Body of pancreas (tissue), 4 donors: ENCODE measurements at places on chromosomes 16 and 17. TPM values are rescaled to one million over a fixed set of nuclear protein-coding genes. Genes with fewer than 3 reads are reported as not detected.

GRCh38 chr16:4882000-4882632 is 34.8 kb downstream of the UBN1 start:
- no peak for DNase-seq
- no peak overlapping the region for H3K27ac ChIP-seq
- H3K4me3 ChIP-seq, result no peak overlapping the region
- H3K27me3 ChIP-seq, result no peaks in the 10 kb centered on the region
- peaks cover 47% of the 10 kb centered on the region for H3K36me3 ChIP-seq

DNA sequence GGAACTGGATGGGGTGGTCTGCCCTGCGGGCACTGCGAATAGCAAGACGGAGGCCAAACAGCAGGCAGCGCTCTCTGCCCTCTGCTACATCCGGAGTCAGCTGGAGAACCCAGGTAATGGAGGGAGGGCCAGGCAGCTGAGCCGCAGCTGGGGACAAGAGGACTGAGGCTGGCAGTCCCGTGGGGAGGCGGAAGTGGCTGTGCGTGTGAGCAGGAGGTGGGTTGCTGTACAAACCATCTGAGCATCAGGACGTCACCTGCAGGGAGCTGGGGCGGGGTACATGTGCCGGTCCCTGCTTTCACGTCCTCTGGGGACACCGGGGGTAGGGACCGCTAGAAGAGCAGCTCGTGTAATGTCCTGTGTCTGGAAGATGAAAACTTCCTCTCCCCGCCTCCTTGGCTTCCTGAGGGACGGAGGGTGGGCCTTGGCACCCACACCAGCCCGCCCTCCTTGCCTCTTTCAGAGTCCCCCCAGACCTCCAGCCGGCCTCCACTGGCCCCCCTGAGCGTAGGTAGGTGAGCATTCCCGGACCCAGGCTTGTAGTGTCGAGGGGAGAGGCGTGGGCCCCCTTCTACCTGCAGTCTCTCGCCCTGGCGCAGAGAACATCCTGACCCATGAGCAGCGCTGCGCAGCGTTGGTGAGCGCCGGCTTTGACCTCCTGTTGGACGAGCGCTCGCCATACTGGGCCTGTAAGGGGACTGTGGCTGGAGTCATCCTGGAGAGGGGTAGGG is 3.7 kb downstream of the ADAD2 start:
- no peaks in the 10 kb centered on the region for H3K4me1 ChIP-seq
- no peak overlapping the region for H3K27ac ChIP-seq
- H3K4me3 ChIP-seq, result no peak overlapping the region
- no peak for DNase-seq

- DNase-seq, result no peak
- no peak overlapping the region for H3K27ac ChIP-seq
- H3K27me3 ChIP-seq, result no peaks in the 10 kb centered on the region
- no peak overlapping the region for H3K4me3 ChIP-seq
These were observed 1.0 kb upstream of the HSBP1 start for GRCh38 chr16:83806731-83807130.

DNA sequence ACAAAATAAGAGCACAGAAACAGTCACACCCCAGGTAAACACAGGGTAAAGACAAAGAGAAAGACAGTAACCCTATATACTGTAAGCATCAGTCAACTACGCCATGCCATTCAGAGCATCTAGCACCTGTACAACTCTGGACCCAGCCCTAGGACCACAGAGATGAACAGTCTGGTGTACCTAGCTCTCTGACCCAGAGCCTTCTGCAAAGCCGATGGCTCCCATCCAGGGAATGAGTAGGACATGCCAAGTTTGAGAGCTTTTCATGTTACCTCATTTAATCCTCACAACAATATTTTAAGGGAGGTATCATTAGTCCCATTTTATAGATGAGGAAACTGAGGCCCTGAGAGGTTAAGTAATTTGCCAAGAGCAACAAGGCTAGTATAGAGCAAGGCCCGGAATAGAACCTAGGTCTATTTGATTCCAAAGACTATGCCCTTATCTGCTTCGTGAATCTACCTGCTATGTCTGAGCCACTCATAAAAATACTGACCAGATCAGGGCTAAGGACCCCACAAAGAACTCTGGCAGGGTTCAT is 3.4 kb downstream of the LYRM9 start:
- H3K27ac ChIP-seq, result peak overlapping the region; percentile 85
- H3K36me3 ChIP-seq, result no peaks in the 10 kb centered on the region
- H3K4me1 ChIP-seq, result peaks cover 52% of the 10 kb centered on the region
- H3K4me3 ChIP-seq, result no peak overlapping the region
- H3K27me3 ChIP-seq, result no peaks in the 10 kb centered on the region

- no peaks in the 10 kb centered on the region for H3K4me1 ChIP-seq
- H3K27me3 ChIP-seq, result no peaks in the 10 kb centered on the region
- H3K4me3 ChIP-seq, result no peak overlapping the region
These were observed 3.8 kb downstream of the WFDC1 start for GRCh38 chr16:84298376-84298899.

Gene C1QTNF8
- total RNA-seq, result not detected
